ENCODE measurements at places on chromosomes 5 and 9.

DNA sequence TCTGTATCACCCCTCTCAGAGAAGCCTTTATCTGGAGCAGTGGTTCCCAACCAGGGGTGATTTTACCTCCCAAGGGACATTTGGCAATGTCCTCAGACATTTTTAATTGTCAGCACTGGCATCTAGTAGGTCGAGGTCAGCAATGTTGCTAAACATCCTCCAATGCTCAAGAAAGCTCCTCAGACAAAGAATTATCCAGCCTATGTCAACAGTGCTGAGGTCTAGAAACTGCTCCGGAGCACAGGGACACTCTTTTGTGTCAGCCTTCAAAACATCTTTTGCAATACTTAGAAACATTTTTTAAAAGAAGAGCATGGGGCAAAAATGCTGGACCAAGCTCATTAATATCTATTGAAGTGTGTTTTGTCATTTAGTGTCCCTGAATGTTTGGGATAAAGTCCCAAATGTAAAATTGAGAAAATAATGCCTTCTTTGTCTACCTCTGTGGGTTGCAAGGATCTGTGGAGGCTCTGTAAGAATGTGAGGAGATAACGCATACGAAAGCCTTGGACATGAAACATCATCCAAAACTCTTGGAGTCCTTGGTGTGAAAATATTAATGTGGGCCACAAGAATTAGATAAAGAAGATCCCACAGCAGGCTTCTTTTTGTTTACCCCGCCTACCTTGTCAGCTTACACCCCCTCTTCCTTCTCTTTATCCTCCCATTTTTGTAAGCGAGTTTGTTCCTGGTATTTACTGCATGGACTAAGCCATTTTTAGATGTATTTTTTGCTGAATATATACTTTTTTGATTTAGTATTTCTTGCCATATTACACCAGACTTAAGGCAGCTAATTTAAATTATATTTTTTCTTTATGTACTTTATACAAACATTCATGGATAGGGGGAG is 193.5 kb downstream of the CD180 start:
- no peak for DNase-seq

GRCh38 chr5:99771296-99771695 is 763.9 kb upstream of the FAM174A start:
- DNase-seq: peak; percentile 15

GRCh38 chr5:180103487-180104167 is 32.1 kb upstream of the RNF130 start:
- no peak for DNase-seq

- DNase-seq: no peak
Observed at GRCh38 chr5:53820119-53820801, 259.8 kb downstream of the NDUFS4 start.

Measured in choroid plexus epithelial cell (primary cell).